ENCODE measurements at places on chromosomes 11 and 22.
A peak's percentile ranks its signal among the peaks of the same experiment; 100 is the strongest.

- H3K27ac ChIP-seq = peak overlapping the region; percentile 98
- peak overlapping the region; percentile 96 for H3K4me3 ChIP-seq
- peaks cover 40% of the 10 kb centered on the region for H3K4me1 ChIP-seq
- H3K27me3 ChIP-seq = no peaks in the 10 kb centered on the region
Measured at GRCh38 chr11:62544581-62545436, 1.8 kb downstream of the AHNAK start.

DNA sequence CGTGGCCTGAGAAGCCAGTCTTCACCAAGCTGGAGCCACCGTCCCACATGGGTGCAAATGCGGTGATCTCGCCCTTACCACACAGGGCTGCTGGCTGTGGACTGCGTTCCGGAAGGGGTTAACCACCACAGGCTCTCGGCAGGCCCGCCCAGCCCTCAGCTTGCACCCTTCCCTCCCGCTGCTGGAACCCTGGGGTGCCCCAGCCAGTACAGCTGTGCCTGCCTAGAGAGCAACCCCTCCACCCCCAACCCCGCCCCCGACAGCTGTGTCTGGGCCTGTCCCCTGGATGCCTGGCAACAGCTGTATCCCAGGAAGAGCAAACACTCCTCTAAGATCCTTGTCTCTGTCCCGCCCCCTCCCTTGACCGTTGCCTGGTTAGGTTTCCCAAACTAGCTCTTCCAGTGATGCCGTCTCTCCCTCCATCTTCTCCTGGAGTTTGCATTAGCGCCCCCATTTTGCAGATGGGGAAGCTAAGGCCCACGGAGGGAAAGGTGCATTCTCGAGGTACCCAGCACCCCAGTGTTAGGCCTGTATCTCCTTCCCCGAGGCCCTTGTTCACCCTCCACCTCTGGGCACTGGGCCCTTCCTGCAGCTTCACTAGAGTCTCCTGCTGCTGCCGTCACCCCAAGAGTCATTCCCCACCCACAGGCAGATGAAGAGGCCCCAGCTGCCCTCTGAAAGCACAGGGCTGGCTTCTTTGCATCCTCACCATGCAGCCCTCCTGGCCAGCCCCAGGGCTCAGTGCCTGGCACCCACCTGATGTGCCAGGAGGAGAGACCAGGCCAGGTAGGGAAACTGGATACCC, 12.6 kb upstream of the COX8A start:
- no peak for DNase-seq
- peaks cover 16% of the 10 kb centered on the region for H3K36me3 ChIP-seq
- H3K27ac ChIP-seq = no peak overlapping the region
- no peak overlapping the region for H3K4me3 ChIP-seq

DNA sequence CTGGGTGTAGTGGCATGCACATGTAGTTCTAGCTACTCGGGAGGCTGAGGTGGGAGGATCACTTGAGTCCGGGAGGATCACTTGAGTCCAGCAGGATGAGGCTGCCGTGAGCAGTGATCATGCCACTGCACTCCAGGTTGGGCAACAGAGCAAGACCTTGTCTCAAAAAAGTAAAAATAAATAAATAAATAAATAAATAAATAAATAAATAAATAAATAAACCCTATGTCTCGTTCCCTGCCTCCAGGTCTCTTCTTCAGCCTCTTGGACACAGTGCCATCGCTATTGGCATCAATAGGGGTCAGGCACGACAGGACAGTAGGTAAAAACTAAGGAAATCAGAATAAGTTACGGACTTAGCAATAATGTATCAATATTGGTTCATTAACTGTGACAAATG, 23.4 kb upstream of the SYT12 start:
- no peak overlapping the region for H3K27ac ChIP-seq
- no peaks in the 10 kb centered on the region for H3K36me3 ChIP-seq
- H3K4me1 ChIP-seq = peaks cover 4% of the 10 kb centered on the region
- H3K27me3 ChIP-seq = no peaks in the 10 kb centered on the region
- DNase-seq = no peak
- no peak overlapping the region for H3K4me3 ChIP-seq

DNA sequence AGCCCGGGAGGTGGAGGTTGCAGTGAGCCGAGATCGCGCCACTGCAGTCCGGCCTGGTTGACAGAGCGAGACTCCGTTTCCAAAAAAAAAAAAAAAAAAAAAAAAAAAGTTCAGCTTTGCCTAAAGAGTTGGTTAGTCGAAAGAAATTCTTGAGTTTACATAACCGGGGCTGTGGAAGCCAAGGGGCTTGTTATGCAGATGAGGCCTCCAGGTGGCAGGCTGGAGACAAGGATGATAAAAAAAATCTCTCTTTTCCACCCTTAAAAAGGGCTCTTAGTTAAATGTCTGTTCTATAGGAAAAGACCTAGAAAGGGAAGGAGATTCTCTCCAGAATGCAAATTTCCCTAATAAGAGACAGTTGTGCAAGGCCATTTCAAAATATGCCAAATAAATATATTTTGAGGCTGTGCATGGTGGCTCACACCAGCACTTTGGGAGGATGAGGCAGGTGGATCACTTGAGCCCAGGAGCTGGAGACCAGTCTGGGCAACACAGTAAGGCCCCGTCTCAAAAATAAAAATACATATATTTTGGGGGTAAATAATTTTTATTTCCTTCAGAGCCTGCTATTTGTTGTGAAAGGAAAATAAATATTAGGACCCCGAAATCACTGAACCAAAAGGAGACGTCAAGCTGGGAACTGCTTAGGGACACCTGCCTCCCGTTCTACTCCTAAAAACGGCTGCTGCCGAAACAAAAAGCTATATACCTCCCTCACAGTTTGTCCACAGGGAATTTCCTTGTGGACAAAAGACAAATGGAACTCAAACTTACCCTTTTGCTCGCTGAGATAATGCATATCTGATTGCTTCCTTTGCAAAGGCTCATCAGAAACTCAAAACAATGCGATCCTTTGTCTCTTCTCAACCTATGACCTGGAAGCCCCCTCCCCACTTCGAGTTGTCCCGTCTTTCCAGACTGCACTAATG, 2.4 kb upstream of the IFITM2 start:
- H3K36me3 ChIP-seq = no peaks in the 10 kb centered on the region
- no peak overlapping the region for H3K27ac ChIP-seq
- no peaks in the 10 kb centered on the region for H3K27me3 ChIP-seq

- DNase-seq = no peak
- H3K4me3 ChIP-seq = no peak overlapping the region
- no peak overlapping the region for H3K27ac ChIP-seq
- no peaks in the 10 kb centered on the region for H3K36me3 ChIP-seq
- H3K27me3 ChIP-seq = no peaks in the 10 kb centered on the region
Measured at GRCh38 chr11:1776331-1776851, 12.7 kb upstream of the CTSD start.

- no peak overlapping the region for H3K4me3 ChIP-seq
- DNase-seq = no peak
- H3K4me1 ChIP-seq = peaks cover 5% of the 10 kb centered on the region
- no peak overlapping the region for H3K27ac ChIP-seq
Measured at GRCh38 chr11:35750981-35751663, 88.5 kb downstream of the TRIM44 start.

DNA sequence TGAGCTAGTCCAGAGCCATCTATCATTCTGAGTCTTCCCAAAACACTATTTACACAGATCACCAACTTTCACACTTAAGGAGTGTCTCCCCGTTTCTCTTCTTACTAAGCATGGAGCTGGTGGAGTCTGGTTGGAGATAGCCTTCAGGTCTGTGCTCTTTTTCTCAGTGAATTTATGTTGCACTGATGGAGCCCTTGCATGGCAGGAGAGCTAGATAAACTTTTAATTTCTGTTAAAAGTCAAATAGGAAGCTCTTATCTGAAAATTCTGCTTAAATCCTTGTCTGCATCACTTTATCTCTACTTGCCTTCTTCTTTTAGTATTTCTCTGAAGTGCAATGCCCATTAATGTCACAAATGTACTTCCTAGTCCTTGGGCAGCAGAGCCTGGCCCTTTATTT, 63.4 kb downstream of the ST3GAL4 start:
- no peaks in the 10 kb centered on the region for H3K4me1 ChIP-seq
- peaks cover 3% of the 10 kb centered on the region for H3K36me3 ChIP-seq
- no peak overlapping the region for H3K4me3 ChIP-seq
- H3K27ac ChIP-seq = no peak overlapping the region
- H3K27me3 ChIP-seq = no peaks in the 10 kb centered on the region

DNA sequence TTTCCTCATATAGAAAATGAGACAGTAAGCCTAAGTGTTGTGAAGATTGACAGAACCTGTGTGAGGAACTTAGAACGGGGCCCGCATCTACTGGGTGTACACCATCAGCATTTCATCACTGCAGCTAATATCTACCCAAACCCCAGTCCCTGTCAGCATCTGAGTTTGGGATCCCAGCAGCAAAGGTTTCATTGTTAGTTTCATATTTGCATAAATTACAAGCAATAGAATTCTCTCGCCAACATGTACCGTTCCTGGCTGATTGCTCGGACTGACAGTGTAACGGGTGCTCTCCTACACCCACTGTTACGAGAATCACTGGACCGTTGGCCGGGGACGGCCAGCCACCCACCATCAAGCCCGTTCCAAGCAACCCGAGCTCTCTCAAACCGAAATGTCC, 10.4 kb upstream of the TMPRSS6 start:
- no peak for DNase-seq
- peaks cover 9% of the 10 kb centered on the region for H3K4me1 ChIP-seq
- H3K27ac ChIP-seq = no peak overlapping the region

GRCh38 chr11:134049303-134049702, 19.6 kb upstream of the JAM3 start:
- H3K36me3 ChIP-seq = no peaks in the 10 kb centered on the region
- DNase-seq = no peak
- H3K27ac ChIP-seq = no peak overlapping the region
- H3K27me3 ChIP-seq = no peaks in the 10 kb centered on the region
- no peak overlapping the region for H3K4me3 ChIP-seq
- H3K4me1 ChIP-seq = peaks cover 2% of the 10 kb centered on the region

DNA sequence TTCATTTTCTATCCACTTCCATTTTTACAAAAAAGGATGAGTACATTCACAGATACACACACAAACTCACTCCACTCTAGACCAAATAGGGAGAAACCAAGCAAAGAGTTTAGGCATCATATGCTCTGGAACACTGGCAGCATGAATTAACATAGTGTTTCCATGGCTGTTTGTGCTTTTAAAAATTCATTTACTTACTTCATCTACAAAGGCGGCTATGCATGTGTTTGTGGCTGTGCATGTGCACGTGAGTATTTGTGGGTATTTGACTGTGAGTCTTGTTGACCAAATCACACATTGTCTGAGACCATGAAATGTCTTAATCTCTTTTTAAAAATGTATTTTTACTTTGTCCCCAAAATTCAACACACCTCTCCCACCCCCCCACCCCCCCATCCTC, 203.0 kb upstream of the SESN3 start:
- no peak overlapping the region for H3K4me3 ChIP-seq
- H3K36me3 ChIP-seq = no peaks in the 10 kb centered on the region
- no peak for DNase-seq
- H3K27ac ChIP-seq = no peak overlapping the region
- no peaks in the 10 kb centered on the region for H3K27me3 ChIP-seq
- H3K4me1 ChIP-seq = no peaks in the 10 kb centered on the region

GRCh38 chr11:84069048-84069447, 782.9 kb upstream of the CCDC90B start:
- DNase-seq = no peak
- no peak overlapping the region for H3K27ac ChIP-seq
- H3K27me3 ChIP-seq = no peaks in the 10 kb centered on the region
- no peaks in the 10 kb centered on the region for H3K4me1 ChIP-seq
- no peaks in the 10 kb centered on the region for H3K36me3 ChIP-seq
- no peak overlapping the region for H3K4me3 ChIP-seq

- peaks cover 2% of the 10 kb centered on the region for H3K4me1 ChIP-seq
- H3K27ac ChIP-seq = no peak overlapping the region
- no peaks in the 10 kb centered on the region for H3K36me3 ChIP-seq
- no peaks in the 10 kb centered on the region for H3K27me3 ChIP-seq
Measured at GRCh38 chr11:119891055-119891768, 162.2 kb upstream of the NECTIN1 start.

DNA sequence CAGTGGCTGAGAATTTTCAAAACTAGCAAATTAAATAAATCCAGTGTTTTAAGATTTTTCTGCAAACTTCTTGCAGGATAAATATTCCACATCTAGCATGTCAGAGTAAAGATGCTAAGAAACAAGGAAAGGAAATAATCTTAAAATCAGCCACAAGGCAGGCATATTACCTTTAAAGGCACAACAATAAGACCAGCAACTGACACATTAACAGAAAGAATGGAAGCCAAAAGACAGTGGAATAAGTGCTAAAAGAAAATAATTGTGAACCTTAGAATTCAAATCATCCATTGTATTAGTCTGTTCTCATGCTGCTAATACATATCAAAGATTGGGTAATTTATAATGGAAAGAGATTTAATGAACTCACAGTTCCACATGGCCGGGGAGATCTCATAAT, 132.4 kb downstream of the FAR1 start:
- H3K27ac ChIP-seq = no peak overlapping the region
- no peak overlapping the region for H3K4me3 ChIP-seq

DNA sequence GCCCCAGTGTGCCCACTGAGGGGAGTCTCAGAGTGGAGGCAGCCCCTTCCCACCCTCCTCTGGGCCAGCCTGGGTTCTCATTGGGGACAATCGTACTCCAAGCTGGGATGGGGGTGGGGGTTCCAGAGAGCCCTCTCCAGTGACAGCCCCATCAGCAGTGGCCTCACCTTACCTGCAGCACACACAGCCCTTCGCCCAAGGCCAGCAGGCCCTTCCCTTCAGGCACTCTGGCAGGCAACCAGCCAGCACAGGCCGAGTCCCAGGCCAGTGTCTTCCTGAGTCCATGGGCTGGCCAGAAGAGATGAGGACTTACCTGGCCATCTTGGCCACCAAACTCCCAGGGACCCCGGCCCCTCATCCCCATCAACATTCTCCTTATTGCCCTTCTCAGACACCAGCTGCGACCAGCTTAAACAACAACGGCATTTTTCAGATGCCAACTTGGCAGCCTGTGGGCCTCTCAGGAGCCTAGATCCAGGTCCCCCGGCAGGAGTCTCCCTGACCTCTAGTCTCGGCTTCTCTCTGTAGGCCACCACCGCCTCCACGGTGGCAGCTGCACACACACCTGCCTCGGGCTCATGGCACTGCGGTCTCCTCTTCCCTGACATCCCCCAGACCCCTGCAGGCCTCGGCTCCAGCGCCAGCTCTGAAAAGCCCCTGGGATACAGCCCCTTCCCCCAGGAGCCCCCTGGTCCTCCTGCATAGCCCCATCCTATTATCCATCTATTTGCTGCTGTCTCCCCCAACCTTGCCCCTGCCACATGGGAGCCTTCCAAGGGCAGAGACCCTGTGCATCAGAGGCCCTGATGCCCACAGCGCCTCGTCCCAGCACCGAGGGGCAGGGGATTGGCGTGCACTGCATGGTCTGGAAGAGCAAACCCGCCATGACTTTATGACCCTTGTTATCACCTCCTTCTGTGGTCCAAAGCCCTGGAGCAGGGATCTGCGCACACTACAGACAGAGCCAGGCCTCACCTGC, 111.2 kb upstream of the FGF3 start:
- DNase-seq = no peak

- no peak within 1 kb of the TSS for H3K27ac ChIP-seq
- peaks cover 15% of the 10 kb centered on the region for H3K4me1 ChIP-seq
- H3K4me3 ChIP-seq = no peak within 1 kb of the TSS
- DNase-seq = no peak
- peaks cover 7% of the 10 kb centered on the region for H3K36me3 ChIP-seq
Measured at GRCh38 chr22:41240377-41241132, at the start of gene CHADL. TSS of gene CHADL (minus strand) at chr22:41240931. CDS start at chr22:41240881, 50 bp downstream.

All from trophoblast cell (in vitro differentiated cells and primary cell).